ENCODE measurements at places on chromosomes 11 and 22. TPM values are rescaled to one million over a fixed set of nuclear protein-coding genes. Genes with fewer than 3 reads are reported as not detected.

The MS4A10 gene
- total RNA-seq, result not detected

The LRRC74B gene
- total RNA-seq, result not detected

The BDNF gene
- not detected for total RNA-seq

The TMEM191B gene
- total RNA-seq, result not detected

The TALDO1 gene
- total RNA-seq, result 279 TPM

The MADD gene
- 80.7 TPM for total RNA-seq

The THAP7 gene
- total RNA-seq, result 31.5 TPM

The GAL3ST1 gene
- total RNA-seq, result not detected

The KLHDC7B gene
- 5.3 TPM for total RNA-seq

The BBOX1 gene
- total RNA-seq, result not detected

The ASCL2 gene
- total RNA-seq, result 0.62 TPM

The MPZL2 gene
- total RNA-seq, result 18.5 TPM

The TENM4 gene
- not detected for total RNA-seq
